GOT3 (cell line): ENCODE measurements at places on chromosomes 11 and 22.

GRCh38 chr22:17808693-17809403, 34.6 kb upstream of the BID start:
- DNase-seq: no peak

GRCh38 chr11:13767471-13767870, 99.0 kb downstream of the FAR1 start:
- no peak for DNase-seq

- DNase-seq: no peak
Observed at GRCh38 chr22:36405671-36406538, 18.1 kb upstream of the MYH9 start.

- no peak for DNase-seq
Observed at GRCh38 chr11:43493431-43493830, 134.7 kb downstream of the TTC17 start.

GRCh38 chr11:62024936-62025486, 57.6 kb upstream of the FTH1 start:
- DNase-seq: no peak

DNA sequence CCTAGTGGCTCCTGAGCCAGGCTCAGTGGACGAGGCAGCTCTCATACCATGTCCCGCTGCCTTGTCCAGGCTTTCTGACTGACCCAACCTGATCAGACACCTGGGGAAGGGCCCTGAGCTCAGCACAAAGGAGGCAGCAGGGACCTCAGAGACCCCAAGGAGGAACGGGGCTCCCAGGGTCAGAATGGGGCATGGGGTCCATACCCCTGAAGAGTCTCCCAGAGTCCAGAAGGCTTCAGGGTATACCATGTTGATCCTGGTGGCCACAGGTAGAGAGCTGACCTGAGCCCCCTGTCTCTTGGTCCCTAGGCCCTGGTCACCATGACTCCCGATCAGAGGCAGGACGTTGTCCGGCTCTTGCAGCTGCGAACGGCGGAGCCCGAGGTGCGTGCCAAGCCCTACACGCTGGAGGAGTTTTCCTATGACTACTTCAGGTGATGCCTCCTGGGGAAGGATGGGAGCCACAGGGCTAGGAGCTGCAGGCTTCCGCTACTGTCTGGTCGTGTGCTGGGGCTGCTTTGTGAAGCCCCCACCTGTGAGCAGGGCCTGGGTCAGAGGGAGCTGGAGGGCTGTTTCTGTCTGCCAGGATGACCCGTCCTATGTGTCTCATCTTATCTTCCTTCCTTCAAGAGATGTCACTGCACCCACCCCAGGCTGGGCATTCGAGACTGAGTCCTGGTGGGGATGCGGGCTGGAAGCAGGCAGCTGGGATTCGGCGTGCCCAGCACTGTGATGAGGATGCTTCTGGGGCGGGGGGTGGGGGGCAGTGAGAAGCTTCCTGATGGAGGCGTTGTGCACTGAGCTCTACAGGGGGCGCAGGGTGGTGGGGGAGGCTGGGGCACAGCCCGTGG, 74.2 kb downstream of the MYO7A start:
- no peak for DNase-seq

- DNase-seq: no peak
Observed at GRCh38 chr22:44401783-44402110, 89.0 kb upstream of the SHISAL1 start.

GRCh38 chr22:21102659-21103267, 57.0 kb downstream of the LRRC74B start:
- no peak for DNase-seq

GRCh38 chr22:24845041-24845898, 39.3 kb downstream of the SGSM1 start:
- no peak for DNase-seq

DNA sequence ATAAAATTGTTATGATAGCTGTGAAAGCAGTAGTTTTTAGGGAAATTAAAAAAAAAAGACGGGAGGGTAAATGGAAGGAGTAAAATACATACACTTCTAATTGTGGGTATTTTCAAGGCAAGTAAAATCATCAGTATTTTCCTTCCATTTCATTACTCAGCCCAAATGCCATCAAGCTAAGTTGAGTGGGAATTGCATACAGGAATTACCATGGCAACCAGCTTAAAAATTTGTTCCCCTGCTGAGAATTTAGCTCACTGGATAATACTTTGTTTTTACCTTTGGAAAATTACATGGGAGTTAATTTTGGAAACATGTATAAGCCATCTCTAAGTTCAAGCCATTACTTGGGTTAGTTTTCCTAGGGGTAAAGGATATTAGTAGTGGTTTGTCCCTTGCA, 1873.4 kb downstream of the LRRC4C start:
- DNase-seq: no peak

- DNase-seq: no peak
Observed at GRCh38 chr11:297051-297585, 2.2 kb downstream of the IFITM5 start.

GRCh38 chr11:100141201-100141600, 545.9 kb upstream of the ARHGAP42 start:
- DNase-seq: no peak

- no peak for DNase-seq
Observed at GRCh38 chr22:36901411-36902142, 11.9 kb upstream of the CSF2RB start.

DNA sequence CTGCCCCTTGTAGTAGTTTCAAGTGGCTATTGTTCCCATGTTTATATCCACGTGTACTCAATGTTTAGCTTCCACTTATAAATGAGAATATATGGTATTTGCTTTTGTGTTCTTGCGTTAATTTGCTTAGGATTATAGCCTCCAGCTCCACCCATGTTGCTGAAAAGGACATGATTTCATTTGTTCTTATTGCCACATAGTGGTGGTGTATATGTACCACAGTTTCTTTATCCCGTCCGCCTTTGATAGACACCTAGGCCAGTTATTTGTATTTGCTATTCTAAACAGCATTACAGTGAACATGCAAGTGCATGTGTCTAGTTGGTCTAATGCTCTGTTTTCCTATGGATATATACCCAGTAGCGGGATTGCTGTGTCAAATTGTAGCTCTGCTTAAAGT, 6.8 kb downstream of the OR51B2 start:
- DNase-seq: no peak

DNA sequence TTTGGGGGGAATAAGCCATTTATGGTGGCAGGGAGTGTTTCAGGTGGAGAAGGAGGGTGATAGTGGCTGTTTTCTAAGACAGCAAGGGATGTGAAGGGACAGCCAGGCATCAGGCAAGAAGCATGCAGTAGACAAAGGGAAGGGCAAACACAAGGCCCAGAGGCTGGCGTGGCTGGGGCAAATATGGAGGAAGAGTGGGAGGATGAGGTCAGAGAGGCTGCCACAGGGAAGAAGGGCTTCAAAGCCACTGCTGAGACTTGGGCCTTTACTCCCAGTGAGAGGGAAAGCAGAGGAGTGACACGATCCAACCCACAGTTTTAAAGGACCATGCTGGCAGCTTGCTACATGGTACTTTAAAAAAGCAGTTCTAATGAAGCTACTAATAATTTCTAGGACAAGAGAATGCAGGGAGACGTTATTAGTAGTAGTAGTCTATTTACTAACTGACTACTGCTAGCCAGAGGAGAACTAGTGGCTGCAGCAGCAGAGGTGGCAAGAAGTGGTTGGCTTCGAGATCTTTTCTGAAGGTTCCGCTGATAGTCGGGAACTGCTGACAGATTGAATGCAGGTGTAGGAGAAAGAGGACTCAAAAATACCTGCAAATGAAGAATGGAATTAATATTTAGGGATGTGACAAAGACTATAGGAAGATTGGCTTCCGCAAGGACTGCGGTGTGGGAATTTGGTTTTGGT, 13.7 kb downstream of the KMT5B start:
- no peak for DNase-seq

- DNase-seq: no peak
Observed at GRCh38 chr11:117457835-117458234, 130.2 kb downstream of the CEP164 start.

DNA sequence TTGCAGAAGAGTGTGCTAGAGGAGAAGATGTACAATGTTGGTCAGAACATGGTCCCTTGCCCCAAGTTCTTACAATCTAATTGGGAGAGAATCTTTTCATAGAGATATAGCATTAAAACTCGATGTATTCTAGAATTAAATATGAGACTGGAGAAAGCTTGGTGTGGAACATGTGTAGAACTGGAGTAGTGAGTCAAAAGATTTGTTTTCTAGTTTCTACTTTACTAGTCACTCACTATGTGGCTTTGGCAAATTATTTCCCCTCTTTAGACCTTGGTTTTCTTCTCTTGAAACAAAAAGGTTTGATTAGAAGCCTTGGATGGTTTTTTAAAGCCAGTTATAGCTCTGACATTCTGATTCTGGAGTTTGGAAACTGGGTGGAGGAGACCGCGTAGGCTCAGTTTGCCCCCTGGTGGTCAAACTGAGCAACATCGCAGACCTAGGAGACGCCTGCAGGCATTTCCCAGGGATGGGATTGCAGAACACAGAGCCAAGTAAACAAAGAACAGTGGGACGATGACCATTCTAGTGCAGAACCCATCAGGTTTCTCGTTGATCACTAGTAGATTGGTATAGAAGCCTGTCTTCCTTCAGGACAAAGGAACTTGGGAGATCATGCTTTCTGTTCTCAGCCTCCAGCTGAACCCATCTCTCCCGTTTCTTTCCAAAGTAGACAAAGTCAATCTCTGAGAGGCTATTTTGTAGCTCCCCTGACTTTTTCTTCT, 8.5 kb upstream of the CHRDL2 start:
- no peak for DNase-seq

DNA sequence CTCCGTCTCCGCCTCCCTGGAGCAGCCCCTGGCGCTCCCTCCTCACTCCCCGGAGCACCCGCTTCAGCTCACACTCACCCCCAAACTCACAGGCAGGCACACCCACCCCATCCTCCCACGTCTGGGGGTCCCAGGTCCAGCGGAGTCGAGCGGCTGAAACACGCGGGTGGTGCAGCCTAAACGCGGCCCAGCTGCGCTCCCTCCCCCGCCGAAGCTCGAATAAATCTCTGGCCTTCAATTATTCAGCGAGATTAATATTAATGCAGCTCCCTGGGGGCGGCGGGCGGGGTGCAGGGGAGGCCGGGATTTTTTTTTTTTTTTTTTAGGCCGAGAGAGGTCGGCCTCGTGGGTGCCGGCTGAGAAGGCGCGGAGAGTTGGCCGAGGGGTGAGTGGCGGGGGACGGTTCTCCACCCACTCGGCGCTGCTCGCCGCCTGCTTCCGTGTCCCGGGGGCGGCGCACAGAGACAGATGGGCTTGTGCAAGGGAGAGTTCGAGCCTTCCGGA, 524 bp upstream of the SLC1A2 start:
- DNase-seq: no peak
